GM06990 (cell line): ENCODE measurements at places on chromosomes 7 and 10.

- DNase-seq: no peak
These were observed 276.9 kb upstream of the IGFBP3 start for GRCh38 chr7:46197785-46198540.

DNA sequence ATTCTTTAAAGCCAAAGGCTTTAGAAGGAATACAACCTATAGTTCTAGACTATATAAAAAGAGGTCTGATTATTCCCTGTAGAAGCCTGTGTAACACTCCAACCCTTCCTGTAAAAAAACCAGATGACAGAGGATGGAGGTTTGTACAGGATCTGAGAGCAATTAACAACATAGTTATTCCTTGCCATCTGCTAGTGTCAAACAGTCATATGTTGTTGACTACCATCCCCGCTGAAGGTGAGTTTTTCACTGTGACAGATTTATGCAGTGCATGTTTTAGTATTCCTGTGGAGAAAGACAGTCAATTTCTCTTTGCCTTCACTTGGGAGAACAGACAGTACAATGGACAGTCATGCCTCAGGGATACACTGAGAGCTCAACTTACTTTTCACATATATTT is 19.0 kb upstream of the SLC26A4 start:
- no peak for DNase-seq

GRCh38 chr7:32532086-32532485 is 36.8 kb downstream of the AVL9 start:
- DNase-seq: no peak

- DNase-seq: no peak
These were observed 332.2 kb downstream of the EXOC4 start for GRCh38 chr7:133584956-133585668.

DNA sequence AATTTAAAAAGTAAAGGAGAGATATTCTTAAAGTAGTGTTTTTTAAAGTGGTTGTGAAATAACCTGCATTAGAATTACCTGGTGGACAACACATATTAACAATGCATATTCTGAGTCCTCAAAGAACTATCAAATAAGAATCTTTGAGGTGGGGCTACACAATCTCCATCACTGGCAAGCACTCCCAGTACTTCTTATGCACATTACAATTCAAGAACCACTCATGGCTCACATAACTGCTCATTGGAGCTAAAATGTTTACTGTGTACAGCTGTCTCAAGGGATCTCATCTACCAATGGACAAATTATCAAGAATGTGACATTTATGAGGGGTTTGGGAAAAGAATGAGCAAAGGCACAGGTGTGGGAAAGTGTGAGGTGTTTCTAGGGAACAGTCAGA is 692.0 kb downstream of the PHTF2 start:
- no peak for DNase-seq

GRCh38 chr10:86295791-86296190 is 70.8 kb downstream of the GRID1 start:
- DNase-seq: no peak

GRCh38 chr7:115346685-115347084 is 424.8 kb downstream of the MDFIC start:
- no peak for DNase-seq

GRCh38 chr10:36425131-36425797 is 700.1 kb upstream of the ANKRD30A start:
- no peak for DNase-seq

- DNase-seq: no peak
These were observed 911 bp upstream of the ZP3 start for GRCh38 chr7:76423666-76424412.

DNA sequence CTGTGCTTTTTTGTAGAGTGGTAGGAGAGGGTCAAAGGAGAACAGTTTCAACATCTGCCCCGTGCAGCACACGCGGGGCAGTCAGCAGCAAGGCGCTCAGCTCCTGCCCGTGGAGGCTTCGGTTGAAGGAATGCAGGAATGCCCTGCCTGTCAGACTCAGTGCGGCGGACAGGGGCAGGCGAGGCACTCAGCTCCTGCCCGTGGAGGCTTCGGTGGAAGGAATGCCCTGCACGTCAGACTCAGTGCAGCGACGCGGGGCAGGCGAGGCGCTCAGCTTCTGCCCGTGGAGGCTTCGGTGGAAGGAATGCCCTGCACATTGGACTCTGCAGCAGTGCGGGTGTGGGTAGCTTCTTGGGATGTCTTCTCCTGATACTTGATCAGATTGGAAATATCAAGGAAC is 37.0 kb downstream of the PPP2R2D start:
- DNase-seq: no peak

GRCh38 chr7:78020874-78021249 is 222.3 kb downstream of the PHTF2 start:
- no peak for DNase-seq

DNA sequence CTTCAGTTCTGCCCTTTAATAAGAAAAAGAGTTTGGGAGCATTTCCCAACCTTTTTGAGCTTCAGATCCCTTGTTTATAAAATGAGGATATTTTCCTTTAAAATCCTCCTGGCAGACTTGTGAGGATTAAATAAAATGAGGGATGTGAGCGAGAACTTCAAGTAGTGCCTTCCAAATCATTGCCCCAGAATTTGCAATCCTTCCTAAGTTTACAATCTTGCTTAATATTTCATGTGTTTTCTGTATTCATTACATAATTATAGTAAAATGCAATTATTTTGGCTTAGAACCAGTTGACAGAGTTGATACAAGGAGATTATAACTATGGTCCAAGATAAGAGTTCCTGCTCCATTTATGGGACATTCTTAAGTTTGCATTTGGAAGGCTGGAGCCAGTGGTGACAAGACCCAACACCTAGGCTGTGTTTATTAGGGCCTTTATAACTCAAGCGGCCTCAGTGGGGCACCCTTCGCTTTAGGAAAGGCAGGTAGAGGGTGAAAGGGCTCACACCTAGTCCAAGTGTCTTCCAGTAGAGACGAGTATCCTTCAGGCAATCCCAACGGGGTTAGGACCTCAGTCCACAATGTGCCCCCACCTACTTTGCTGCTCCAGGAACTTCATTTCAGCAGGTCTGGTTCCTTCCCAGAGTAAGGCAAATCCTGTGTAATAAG is 317.5 kb downstream of the WDR11 start:
- DNase-seq: no peak

GRCh38 chr10:118409295-118409694 is 67.2 kb upstream of the FAM204A start:
- DNase-seq: no peak

- no peak for DNase-seq
These were observed 1030.0 kb downstream of the GRM8 start for GRCh38 chr7:126222782-126223181.
